ENCODE measurements at places on chromosomes 16 and 17.

DNA sequence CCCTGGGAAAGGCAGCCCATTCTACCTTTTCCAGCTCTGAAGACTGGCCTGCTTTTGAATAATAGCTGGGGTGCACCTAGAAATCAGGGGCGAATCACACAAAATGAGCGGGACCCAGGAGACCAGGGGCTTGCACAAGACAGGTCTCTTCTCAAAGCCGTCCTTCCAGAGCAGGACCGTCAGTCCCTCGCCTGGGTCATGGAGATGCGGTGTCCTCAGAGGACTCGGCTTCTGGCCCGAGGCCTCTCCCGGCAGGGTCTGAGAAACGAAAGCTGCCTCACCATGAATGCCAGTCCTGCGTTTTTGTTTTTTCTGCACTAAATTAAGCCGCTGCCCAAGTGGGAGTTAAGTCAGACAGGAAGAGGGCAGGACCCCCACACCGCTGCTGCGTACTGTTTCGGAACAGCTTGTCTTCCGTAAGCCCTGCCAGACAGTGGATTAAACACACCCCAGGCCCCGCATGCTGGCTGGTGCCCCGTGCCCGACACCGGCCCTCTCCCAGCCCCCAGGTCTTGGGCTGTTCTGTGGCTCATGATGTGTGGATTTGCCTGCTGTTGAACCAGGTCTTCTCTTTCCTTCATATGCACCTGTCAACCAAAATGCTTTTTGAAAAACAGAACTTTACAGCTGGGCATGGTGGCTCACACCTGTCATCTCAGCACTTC is 142.1 kb upstream of the RPH3AL start:
- no peak for DNase-seq

DNA sequence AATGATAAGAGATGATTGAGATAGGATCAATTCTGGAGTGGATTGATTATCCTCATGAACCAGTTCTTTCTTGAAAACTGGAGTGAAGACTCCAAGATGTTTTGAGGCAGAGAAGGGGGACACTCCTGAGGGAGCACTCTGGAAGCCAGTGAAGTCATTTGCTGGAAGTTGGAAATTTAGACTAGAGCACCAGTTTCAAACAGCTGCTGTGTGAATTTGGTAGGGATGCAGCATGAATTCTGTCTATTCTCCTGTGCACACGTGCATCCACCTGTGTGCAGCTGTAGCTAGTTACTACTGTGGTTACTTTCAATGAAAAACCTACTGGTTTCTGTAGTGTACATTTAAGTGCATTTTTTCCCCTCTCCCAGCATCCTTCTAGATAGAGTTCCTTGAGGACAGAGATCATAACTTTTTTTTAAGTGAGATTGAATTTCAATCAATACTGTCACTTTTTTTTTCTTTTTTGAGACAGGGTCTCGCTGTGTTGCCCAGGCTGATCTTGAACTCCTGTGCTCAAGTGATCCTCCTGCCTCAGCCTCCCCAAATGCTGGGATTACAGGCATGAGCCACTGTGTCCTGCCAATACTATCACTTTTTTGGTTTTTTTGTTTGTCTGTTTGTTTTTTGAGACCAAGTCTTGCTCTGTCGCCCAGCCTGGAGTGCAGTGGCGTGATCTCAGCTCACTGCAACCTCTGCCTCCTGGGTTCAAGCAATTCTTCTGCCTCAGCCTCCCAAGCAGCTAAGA is 65.9 kb downstream of the TUBD1 start:
- DNase-seq: no peak

DNA sequence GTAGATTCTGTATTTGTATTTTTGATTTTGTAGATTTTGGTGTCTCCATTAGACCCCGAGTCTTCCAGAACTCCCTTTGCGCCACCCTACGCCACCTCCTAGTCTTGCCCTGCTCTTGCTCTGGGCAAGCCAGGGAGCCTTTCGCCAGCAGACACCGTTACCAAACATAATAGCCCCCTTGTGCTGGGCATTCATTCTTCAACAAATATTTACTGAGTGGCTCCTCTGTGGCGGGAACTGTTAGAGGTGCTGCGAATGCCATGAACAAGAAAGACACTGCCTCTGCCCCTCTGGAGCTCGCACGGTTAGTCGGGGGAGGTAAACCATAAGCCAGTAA is 841 bp upstream of the GPT2 start:
- DNase-seq: no peak

DNA sequence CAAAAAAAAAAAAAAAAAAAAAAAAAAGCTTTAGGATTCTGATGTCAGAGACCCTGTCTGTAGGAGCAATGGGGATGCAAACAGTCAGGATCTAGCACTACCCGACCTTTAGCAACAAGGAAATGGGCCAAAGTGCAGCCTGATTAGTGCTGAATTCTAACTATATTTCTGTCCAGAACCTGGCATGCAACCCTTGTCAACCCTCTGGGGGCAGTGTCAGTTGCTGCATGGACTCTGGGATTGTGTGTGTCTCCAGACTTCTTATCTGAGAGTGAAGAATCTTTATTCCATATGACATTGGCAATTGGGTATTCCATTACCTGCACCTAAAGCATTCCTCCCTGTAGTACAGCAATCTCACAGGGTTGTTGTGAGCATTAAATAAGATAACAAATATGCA is 120.3 kb upstream of the CRHR1 start:
- DNase-seq: no peak

GRCh38 chr17:17144916-17145665 is 61.0 kb downstream of the PLD6 start:
- DNase-seq: no peak

DNA sequence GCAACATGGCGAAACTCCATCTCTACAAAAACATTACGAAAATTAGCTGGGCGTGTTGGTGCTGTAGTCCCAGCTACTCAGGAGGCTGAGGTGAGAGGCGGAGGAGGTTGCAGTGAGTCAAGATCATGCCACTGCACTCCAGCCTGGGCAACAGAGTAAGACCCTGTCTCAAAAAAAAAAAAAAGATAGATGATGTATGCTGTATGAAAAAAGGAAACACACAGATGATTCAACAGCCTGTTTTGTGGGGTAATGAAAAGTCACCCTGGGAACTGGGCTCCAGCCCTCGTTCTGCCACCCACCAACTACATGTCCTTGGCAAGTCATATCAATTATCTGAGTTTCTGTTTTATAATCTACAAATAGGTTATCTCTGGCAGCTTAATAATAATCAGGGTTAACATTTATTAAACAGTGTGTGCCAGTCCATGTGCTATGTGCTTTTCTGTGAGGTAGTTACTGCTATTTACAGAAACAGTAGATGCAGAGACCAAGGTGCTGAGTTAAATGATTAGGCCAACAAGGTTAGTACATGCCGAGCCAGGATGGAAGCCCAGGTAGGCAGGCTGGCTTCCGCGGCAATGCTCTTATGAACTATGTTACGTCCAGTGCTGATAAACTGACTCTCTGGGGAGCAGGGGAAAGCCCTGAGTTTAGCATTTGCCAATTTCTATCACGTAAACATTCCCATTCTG is 1.1 kb downstream of the G6PC1 start:
- DNase-seq: no peak

DNA sequence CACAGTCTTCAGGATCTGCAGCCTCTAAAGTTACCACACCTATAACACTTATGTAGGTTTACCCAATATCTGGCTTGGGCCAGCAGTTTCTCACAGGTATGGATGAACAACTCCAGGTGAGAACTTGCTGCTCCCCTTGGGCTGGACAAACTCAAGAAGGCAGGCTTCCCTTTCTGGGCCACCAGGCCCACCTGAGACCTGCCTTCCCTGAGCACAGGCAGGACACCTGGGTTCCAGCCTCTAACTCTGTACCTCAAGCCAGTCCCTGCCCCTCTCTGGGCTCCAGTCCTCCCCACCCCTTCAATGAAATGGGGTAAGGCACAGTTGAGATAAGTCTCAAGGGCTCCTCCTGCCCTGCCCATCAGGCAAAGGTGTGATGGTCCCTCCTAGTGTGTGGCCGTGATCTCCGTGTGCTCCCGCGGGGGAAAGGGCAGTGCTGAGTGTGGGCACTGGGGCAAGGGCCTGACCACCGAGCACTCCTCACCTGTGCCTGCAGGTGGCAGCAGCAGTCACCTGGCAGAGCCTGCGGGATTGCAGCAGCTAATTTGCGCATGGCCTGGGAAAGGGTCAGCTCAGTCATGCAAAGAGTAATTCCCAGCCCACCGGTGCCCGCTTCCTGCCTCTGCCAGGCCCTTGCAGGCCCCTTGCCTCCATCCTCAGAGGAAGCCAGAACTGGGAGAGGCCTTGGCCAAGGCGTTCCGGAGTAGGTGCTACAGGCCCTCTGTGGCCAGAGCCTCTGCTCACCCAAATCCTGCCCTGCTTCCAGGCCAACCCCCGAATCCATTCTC is 28.2 kb upstream of the ADGRG1 start:
- peak; percentile 66 for DNase-seq

DNA sequence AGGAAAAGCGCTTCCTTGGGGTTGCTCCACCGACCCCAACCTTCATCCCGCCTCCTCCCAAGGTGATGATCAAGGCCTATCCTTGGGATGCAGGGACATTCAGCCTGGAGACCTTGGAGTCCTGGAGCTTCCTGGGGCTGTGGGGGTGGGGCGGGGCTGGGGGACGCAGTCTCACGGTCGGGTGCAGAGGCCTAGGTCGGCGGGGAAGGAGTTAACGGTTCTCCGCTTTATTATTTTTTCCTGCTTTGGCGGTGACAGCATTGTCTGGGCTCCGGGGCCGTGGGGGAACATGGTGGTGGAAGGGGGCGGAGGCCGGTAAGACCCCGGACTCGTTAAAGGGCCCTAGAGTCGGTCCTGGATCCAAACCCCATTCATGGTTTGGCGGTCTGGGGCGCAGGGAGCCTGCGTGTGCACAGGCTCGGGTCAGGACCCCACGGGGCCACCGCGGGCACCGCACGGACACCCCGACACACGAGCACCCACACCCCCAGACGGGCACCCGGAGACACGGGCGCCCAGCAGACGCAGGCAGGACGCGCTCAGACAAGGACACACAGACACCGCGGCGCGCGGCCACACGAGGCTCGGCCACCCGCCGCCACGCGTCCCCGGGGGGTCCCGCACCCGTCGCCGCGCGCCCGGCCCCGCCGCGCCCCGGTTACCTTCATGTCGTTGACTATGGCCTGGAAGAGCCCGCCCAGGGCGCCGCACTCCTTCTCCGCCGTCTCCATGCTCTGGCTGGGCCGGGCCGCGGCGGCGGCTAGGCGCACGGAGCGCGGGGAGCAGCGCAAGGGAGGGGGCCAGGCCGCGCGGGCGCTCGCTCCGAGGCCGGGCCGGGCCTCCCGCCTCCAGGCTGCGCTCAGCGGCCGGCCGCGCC is 554 bp downstream of the MTSS2 start:
- no peak for DNase-seq

DNA sequence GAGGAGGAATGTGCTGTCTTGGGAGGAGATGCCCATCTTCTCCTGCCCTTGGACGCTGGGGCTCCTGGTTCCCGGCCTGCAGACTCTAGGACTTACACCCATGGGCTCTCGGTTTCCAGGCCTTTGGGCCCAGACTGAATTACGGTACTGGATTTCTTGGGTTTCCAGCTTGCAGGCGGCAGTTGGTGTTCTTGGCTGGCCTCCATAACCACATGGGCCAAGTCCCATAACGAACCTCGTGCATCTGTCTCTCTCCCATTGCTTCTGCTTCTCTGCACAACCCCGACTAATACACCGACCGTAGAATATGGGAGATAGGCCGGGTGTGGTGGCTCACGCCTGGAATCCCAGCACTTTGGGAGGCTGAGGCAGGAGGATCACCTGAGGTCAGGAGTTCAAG is 162.6 kb downstream of the SDK2 start:
- no peak for DNase-seq

GRCh38 chr16:962901-963814 is 7.6 kb downstream of the LMF1 start:
- DNase-seq: no peak
